RPMI7951 (cell line): ENCODE measurements at places on chromosomes 11 and 22.

DNA sequence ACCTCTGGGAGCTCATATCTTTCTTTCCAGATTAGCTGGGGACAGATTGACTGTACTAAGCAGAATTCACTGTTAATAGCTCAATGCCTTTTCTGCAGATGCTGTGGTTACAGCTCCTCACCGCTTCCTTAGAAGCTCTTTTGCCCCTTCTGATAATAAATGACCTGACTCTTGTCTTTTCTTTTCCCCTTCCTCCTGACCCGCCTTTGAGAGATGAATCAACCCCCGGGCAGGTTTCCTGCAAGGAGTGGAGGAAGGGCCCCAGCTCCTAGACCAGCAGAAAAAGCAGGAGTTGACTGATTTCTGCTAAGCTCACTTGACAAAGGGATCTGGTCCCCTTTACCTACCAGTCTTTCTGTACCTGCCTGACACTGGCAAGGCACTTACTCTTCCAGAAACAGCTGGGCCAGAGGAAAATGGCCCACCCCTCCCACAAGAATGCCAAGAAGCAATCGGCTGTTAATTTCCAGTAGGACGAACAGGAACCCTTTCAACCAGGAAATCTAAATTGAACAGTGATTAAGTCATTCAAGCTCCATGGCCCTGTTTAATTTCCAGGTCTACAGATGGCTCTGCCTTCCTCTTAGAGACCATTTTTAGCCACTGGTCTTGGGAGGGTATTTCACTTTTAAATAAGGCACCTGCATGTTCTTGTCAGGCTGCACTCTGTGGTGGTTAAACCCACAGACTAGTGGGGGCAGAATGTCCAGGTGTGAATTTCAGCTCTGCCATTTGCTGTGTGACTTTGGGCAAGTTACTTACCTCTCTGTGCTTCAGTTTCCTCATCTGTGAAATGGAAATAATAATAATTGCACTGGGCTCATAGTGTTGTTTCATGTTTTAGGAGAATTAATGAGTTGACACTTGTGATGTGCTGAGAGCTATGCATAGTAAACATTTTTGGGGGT is 67.5 kb downstream of the PRR5L start:
- peak; percentile 54 for DNase-seq

DNA sequence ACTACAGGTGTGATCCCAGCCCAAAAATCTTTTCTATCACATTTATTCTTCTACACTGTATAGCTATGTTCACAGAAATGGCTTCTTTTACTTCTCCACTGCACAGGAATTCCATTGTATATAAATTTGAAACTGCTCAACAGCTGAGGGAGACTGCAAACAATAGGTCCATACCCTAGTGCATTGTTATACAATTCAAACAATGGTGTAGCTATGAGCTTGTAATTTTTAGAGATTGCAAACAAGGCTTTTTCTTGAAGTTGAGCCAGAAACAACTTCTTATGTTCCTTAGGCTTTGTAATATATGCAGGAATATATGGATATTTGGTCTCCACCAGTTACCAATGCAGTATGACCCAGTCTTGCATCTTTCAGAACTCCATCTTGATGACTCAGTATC is 19.5 kb upstream of the SIK3 start:
- DNase-seq: no peak

GRCh38 chr22:20436307-20436767 is 1.3 kb downstream of the SCARF2 start:
- DNase-seq: peak; percentile 33

DNA sequence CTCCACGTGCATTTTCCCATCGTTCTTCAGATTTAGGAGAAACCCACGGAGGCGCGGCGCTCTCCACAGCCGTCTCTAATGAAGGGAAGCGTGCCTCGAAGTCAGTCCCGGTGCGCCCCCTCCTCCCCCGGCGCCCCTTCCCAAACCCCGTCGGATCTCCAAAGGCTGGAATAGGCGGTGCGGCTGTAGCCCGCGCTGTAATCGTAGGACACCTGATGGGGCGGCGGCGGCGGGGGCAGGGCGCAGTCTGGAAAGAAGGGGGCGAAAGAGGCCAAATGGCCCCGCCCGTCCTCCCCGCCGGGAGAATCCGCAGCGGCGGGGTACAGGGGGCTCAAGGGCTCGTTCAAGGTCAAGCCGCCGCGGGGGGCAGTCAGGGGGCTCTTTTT is 1.3 kb downstream of the FAM181B start:
- DNase-seq: no peak

GRCh38 chr22:37161443-37161842 is 11.7 kb upstream of the IL2RB start:
- DNase-seq: no peak

DNA sequence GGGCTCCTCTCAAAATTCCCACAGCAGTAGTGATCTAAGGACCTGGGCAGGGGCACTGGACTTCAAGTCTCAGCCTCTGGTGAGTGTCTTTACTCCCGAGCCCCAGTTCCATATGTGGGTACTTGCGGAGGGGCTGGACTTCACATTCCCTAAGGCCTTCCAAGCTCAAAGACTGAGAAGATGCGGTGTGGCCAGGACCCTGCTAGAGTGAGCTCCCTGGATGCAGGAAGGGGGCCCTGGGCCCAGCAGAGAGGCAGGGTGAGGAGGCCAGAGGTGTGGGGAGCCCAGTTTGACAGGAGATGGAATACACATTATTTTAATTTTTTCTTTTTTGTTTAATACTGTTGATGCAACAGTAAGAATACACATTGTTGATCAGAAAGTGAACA is 83.7 kb downstream of the IGLL1 start:
- DNase-seq: no peak

DNA sequence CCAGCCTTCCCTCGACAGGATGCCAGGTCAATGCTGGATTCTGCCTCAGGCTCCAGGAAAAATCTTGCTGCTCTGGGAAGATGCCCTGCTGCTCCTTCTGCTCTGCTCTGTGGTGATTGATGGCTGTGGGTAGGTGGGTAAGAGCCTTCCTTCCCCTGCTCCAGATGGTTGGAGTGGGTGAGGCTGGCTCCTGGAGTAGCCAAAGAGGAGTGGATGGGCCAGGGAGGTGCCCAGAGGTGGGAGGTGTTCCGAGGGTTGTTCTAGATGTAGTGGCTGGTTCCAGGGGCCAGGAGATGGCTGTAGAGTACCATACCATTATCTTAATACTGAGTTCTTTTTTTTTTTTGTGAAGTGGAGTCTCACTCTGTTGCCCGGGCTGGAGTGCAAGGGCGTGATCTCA is 99.6 kb upstream of the THY1 start:
- no peak for DNase-seq
